Tibial artery (tissue), 4 donors: ENCODE measurements at places on chromosomes 7 and 10.

DNA sequence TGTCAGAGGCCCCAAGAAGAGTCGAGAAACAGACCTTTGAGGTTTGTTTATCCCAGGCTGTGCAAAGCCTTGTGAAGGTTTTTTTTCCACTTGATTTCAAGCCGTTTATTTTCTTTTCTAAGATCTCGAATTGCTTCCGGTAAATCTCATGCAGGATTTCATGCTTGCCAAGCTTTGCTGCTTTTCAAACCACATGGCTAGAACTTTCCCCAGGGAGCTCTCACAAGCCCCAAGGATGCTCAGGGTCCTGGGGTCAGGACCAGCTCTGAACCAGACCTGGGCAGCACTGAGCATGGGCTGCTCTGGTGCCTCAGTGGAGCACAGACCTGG, 48.0 kb upstream of the AQP1 start:
- DNase-seq = no peak

GRCh38 chr10:31770307-31770902, 158.2 kb downstream of the ARHGAP12 start:
- DNase-seq = peak; percentile 48

GRCh38 chr7:113657603-113658002, 261.2 kb downstream of the PPP1R3A start:
- no peak for DNase-seq

- DNase-seq = no peak
Observed at GRCh38 chr7:151352512-151352911, 10.9 kb downstream of the NUB1 start.

DNA sequence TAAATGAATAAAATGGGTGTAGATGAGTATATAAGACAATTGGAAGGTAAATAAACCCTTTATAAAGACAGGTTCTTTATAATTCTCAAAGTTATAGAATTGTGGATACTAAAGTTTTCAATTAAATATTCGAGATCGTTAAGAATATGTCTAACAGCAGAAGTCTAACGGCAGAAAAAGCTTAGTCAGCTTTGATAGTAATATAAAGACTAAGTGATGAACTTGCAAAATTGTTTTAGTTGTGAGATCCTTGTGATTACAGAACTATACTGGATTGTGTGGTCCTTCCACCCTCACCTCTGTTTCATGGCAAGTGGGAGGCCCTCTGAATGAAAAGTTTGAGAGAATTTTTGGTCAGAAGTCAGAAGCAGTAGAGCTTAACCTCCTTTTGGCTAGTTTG, 2.3 kb downstream of the THNSL1 start:
- DNase-seq = no peak

DNA sequence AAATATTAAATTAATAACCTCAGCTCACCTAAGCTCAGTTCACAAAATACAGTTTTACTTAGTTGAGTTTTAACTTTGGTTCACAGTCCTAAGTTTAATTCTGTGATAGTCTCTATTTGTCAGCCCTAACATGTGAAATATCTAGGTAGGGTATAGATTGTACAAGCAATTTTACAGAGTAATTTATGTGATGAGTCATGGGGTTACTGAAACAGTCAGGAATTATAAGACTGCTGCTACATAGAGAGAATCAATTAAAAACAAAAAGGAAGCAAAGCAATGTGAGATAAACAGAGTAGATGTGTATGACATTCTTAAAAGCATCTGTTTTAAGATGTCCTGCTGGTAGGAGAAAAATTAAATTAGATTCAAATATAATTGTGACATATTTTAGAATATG, 1018.2 kb upstream of the KCND2 start:
- no peak for DNase-seq

DNA sequence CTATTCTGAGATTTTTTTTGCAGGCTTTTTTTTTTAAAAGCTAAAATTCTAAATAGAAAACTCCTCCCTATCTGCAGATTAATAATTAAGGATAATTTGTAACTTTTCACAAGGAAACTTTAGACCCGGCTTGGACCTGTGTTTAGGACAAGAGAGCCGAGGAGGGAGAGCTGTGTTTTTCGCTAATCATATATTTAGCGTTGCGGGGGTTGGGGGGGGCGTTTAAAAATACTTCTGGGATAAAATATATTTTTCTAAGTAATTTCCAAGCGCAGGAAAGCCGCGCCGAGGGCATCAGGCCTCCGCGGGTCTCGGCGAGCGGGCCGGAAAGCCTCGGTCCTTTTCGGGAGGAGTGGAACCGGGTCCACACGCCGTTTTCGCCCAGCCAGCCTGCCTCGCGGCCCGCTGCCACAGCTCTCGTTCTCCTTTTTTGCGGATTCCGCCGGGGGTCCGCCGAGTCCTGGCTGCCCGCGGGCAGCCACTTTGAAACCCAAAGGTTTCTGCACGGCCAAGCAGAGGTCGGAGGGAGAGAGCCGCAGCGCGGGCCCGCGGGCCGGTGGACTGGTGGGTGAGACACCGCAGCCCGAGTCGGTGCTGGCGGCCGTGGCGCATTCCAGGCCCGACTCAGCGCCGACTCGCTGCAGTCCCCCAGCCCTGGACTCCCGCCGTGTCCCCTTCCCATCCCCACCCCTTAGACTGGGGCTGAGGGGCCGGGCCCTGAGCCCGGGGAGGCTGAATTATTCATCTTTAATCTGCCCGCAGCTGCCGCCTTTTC, 2.3 kb downstream of the PAX2 start:
- no peak for DNase-seq
